ENCODE measurements at places on chromosomes 5 and 9. TPM values are rescaled to one million over a fixed set of nuclear protein-coding genes. Genes with fewer than 3 reads are reported as not detected.

- no peak for ATAC-seq
Observed at GRCh38 chr5:177438468-177438867, 8.1 kb upstream of the PRR7 start.

GRCh38 chr5:52922384-52922783 lies 66.8 kb upstream of the ITGA2 start:
- no peak for ATAC-seq

DNA sequence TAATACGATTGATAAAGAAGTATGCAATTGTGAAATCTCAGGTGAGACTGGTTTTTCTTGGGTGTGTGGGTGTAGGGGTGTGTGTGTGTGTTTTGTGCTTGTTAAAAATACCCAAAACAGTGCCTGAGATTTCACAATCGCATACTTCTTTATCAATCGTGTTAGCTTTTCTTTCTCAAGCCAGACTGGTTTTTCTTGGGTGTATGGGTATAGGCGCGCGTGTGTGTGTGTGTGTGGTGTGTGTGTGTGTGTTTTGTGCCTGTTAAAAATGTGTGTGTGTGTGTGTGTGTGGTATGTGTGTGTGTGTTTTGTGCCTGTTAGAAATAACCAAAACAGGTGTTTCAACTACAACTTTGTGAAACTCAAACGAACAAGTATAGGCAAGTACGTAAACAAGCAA lies 53.7 kb downstream of the CERT1 start:
- no peak for ATAC-seq

GRCh38 chr5:1525624-1526189 lies 1.9 kb upstream of the LPCAT1 start:
- ATAC-seq = no peak

The SPINK6 gene
- total RNA-seq = not detected

The ROPN1L gene
- 0.66 TPM for total RNA-seq

The SLC36A2 gene
- total RNA-seq = not detected

The NUDT12 gene
- 1.3 TPM for total RNA-seq

Measured in activated T-helper 17 cell treated with anti-CD3 and anti-CD28 coated beads, Interleukin-2, amount 50 U/mL, for 72 hours (primary cell).